ENCODE measurements at places on chromosomes 3 and 15.

- no peak for DNase-seq
These were observed 625.0 kb downstream of the MCTP2 start for GRCh38 chr15:94856267-94856854.

DNA sequence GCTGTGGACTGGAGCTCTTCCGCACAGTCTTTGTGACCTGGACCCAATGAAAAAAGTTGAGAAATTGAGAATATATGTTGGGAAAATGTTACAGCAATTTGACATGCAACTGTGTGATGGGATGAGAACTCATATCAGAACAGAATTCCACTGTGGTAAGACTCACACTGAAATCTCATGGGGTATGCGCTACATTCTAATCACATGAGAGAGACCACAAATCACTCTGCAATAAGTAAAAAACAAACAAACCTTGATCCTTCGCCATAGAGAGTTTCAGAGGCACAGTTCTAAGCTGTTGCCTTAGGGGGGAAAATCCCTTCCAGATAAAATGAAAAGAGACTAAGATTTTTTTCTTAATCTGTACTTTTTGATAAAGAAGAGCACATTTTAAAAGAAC is 37.3 kb downstream of the LMCD1 start:
- peak; percentile 92 for DNase-seq

DNA sequence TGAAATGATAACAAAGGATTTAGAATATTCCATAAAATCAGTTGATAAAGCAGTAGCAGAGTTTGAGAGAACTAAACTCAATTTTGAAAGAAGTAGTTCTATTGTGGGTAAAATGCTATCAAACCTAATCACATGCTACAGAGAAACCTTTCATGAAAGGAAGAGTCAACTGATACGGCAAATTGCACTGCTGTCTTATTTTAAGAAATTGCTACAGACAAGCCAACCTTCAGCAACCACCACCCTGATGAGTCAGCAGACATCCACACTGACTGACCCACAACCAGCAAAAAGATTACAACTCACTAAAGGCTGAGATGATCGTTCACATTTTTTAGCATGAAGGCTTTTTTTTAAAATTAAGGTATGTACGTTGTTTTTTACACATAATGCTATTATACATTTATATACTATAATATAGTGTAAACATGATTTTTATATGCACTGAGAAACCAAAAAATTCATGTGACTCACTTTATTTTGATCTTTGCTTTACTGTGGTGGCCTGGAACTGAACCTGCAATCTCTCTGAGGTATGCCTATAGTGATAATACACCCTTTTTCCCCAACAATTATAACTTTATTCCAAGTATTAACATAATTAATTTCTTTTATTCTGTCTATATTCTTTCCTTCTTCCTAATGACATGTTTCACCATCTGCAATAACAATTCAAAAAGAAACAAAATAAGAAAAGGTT is 109.9 kb downstream of the TBC1D5 start:
- peak; percentile 75 for DNase-seq

DNA sequence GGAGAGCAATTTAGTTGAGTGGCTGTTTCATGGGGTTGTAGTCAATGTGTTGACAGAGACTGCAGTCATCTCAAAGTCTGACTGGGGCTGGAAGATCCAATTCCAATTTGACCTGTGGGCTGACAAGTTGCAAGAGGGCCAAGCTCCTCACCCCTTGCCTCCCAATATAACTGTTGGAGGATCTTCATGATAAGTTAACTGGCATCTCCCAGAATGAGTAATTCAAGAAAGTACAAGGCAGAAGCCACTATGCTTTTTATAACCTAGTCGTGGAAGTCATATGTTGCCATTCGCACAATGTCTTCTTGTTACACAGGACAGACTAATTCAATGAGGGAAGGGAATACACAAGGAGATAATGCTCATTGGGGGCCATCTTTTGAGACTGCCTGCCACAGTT is 29.1 kb downstream of the GPR15 start:
- no peak for DNase-seq

- no peak for DNase-seq
These were observed 242.9 kb downstream of the FHIT start for GRCh38 chr3:61008153-61008997.

- DNase-seq = no peak
These were observed 618.8 kb upstream of the CCDC54 start for GRCh38 chr3:106758459-106758858.

DNA sequence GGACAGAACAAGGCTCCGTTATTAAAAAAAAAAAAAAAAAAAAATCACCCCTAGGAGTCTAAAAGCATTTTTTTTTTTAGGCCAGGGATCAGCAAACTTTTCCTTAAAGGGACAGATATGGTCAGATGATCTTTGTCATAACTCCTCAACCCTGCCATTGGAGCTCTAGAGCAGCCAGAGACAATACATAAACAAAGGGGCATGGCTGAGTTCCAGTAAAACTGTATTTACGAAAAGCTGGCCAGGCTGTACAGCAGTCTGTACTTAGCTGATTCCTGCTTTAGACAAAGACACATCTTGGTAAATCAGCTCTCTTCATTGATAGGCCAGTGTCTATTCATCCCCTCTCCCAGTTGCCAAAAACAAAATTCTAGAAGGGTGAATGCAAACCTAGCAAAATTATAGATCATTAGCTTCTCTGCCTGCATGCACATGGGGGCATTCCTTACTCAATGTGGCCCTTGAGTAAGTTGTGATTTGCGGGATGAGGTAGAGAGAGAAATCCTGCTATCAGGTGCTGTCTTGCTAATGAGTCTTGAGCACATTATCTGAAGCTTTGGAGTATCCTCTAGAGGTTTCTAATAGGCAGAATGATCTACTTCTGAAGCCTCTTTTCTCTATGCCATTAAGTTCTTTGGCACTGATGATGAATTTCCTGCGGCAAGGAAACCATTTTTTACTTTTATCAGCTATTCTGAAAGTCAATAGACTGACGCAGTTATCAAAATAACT is 35.2 kb downstream of the SENP8 start:
- peak; percentile 37 for DNase-seq

GRCh38 chr3:122725106-122725505 is 44.5 kb downstream of the PARP14 start:
- no peak for DNase-seq

DNA sequence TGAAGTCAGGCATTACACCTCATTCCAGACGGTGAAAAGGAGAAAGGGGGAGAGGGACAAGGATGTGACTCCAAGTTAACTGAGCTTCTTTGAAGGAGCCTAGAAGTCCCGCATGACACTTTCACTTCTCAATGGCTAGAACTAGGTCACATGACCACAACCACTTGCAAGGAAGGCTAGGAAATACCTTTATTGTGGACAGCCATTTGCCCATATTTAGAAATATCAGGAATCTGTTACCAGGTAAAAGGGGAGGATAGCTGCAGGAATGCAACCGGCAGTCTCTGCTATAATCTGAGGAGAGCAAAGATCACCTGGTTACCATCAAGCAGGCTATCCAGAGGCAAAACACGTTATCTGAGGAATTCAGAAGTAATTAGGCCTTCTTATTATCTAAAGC is 28.9 kb upstream of the PXYLP1 start:
- no peak for DNase-seq

- no peak for DNase-seq
These were observed 31.6 kb downstream of the ISL2 start for GRCh38 chr15:76368122-76368621.

- no peak for DNase-seq
These were observed 313.4 kb upstream of the CHRM5 start for GRCh38 chr15:33654860-33655259.

GRCh38 chr3:148950806-148951205 is 40.5 kb upstream of the GYG1 start:
- peak; percentile 57 for DNase-seq

- DNase-seq = no peak
These were observed 112.2 kb upstream of the ABHD17C start for GRCh38 chr15:80582816-80583423.

GRCh38 chr3:121976727-121977126 is 45.3 kb downstream of the ILDR1 start:
- DNase-seq = no peak

GRCh38 chr3:168284728-168285127 is 189.0 kb upstream of the GOLIM4 start:
- DNase-seq = no peak

DNA sequence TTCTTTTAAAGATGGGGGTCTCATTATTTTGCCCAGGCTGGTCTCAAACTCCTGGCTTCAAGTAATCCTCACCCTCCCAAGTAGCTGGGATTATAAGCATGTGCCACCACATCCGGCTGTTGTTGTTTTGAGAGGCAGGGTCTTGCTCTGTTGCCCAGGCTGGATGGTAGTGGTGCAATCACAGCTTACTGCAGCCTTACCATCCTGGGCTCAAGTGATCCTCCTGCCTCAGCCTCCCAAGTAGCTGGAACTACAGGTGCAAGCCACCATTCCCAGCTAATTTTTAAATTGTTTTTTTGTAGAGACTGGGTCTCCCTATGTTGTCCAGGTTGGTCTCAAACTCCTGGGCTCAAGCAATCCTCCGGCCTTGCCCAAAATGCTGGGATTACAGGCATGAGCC is 105.5 kb downstream of the SENP2 start:
- no peak for DNase-seq

DNA sequence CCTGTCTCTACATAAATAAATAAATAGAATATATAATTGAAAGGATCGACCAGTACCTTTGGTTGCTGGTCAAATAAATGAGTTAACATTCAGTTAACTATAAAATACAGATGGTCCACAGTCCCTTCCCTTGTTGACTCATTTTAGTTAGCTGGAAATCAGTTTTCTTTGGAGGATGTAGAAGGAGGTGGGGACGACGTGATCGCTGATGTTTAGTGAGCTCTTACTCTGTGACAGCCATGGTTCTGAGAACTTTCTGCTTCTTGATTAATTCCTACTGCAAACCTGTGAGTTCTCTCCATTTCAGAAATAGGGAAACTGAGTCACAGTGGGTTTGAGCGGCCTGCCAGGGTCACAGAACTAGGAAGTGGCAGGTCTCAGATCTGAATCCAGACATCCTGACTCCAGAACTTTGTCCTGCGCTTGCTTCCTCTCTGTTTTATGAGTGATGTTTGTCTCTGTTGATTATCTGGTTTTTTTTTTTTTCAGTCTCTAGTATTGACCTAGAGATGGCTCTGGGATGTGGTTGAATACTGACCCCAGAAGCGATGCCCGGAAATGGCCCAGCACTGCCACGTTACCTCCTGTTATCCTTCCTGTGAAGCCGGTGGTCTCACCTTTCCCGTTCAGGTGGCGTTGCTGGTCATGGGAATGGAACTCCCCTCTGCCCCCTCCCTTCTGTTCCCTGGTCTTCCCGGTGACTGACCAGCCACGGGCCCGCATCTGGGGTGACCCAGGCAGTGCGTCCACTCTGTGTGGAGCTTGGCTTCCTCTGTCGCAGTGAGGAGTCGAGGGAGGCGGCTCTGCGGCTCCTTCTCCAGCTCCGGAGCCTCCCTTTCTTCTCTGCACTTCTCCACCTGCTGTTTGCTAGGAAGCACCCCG is 18.2 kb downstream of the SYNM start:
- peak; percentile 23 for DNase-seq

- peak; percentile 93 for DNase-seq
These were observed 490.5 kb upstream of the NR2F2 start for GRCh38 chr15:95840004-95840403.

- peak; percentile 58 for DNase-seq
These were observed 102.9 kb downstream of the CHST2 start for GRCh38 chr3:143222505-143222904.

DNA sequence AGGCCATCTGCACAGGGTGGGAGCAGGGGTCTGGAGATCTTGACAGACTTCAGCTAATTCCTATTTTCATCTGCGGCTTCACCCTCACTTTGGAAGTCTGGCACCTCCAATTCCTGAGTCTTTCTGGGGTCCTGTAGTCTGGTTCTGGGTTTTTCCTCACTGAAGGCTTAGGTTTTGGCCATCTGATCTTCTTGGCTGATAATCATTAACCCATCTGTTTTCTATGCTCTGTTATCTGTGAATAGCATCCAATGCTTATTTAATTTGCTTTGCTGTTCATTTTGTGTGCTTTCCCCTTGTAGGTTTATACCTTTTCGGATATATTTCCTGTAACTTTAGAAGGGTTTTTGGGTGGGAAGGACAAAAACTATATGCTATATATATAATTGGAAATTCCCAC is 17.6 kb downstream of the TATDN2 start:
- no peak for DNase-seq

- peak; percentile 45 for DNase-seq
These were observed 14.3 kb downstream of the TGFBR2 start for GRCh38 chr3:30620402-30621360.

GRCh38 chr3:71060536-71060935 is 523.0 kb downstream of the FOXP1 start:
- DNase-seq = no peak

- DNase-seq = no peak
These were observed 45.4 kb downstream of the ZDHHC19 start for GRCh38 chr3:196165850-196166249.

- no peak for DNase-seq
These were observed 36.4 kb upstream of the PRR23E start for GRCh38 chr3:127156338-127157050.

GRCh38 chr3:29609328-29609811 is 328.5 kb downstream of the RBMS3 start:
- DNase-seq = no peak

DNA sequence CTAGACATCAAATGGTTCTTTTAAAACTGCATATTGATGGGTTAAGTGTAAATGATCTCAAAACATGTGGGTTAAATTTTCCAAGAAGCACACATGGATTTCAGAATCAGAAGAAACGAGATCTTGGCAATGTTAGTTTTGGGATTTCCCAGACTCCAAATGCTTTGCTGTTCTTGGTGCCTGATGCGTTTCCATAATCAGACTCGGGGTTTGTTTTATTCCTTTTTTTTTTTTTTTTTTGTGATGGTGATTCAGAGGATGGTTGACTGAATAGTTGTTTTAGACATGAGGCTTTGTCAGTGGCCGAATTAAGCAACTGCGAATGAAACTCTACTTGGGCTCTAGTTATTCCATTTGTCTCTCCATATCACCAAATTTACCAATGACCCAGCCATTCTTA is 52.2 kb upstream of the FAM98B start:
- DNase-seq = no peak

GRCh38 chr15:100250176-100250800 is 91.5 kb downstream of the ADAMTS17 start:
- no peak for DNase-seq

GRCh38 chr3:123750659-123751420 is 133.3 kb downstream of the MYLK start:
- peak; percentile 88 for DNase-seq

Data from mesenchymal stem cell (in vitro differentiated cells and primary cell).